Adrenal gland (tissue), 19 donors: ENCODE measurements at places on chromosomes 4 and X. TPM values are rescaled to one million over a fixed set of nuclear protein-coding genes. Genes with fewer than 3 reads are reported as not detected.

The ODAPH gene
- polyA plus RNA-seq: not detected

DNA sequence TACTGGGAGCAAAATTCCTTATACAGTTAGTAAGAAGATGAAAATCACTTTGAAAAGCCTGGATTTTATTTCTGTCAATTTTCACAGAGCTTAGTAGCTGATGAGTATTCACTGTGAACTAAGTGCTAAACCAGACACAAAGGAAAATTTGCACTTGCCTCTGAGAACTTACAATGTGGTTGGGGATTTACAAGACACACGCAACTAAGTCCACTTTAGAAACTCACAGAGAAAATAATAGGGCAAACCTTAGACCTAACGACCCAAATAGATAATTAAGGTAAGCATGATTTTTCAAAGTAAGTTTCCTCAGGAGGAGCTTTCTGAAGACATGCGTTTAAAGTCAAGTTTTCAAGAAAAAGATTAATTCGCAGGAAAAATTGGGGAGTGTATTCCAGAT lies 708.9 kb downstream of the ADGRL3 start:
- no peak for DNase-seq

The CPLX1 gene
- 6.3 TPM for polyA plus RNA-seq

- no peak for DNase-seq
Observed at GRCh38 chr4:143372093-143372915, 35.6 kb downstream of the GAB1 start.

DNA sequence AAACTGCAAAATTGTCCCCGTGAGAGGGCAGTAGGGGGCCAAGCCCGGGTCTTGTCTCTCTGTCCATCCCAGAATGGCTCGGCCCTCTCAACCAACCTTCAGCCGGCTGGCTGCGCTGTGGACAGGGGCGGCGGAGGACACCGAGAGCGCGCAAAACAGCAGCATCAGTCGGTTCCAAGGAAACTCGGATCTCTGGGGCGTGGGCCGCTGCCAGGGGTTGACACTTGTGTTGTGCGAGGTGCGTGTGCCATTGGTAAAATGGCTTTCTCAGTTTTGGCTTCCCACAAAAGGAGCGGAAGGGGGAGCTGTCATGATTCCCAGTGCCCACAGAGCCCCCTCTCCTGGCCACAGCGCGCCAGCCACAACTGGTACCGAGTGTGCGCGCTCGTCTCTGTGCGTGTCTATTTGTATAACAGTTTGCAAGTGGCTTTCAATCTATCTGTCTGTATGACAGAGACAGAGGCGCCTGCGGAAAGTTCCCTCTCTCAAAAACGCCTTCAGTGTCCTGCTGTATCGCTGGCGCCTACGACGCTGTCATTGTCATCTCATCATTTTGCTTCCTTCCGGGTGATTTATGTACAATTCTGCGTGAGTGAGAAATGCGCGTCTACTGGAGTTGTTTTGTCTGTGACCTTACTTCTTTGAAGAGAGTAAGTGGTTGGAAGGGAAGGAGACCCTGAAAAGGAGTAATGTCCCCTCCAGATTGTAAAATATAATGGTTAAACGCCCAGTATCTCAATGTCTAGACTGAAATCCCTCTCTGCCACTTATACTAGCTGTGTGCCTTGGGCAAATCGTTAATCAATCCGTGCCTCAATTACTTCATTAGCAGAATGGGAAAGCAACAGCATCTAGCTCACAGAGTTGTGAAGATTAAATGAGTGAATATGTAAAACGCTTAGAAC lies 1.8 kb downstream of the DKK2 start:
- no peak for DNase-seq

- DNase-seq: no peak
Observed at GRCh38 chr4:36812149-36812548, 432.4 kb upstream of the NWD2 start.

GRCh38 chrX:10414156-10414824 lies 206.1 kb downstream of the MID1 start:
- DNase-seq: no peak

The RWDD4 gene
- polyA plus RNA-seq: 27.1 TPM

The POLN gene
- 1.3 TPM for polyA plus RNA-seq

The PPEF2 gene
- polyA plus RNA-seq: not detected

DNA sequence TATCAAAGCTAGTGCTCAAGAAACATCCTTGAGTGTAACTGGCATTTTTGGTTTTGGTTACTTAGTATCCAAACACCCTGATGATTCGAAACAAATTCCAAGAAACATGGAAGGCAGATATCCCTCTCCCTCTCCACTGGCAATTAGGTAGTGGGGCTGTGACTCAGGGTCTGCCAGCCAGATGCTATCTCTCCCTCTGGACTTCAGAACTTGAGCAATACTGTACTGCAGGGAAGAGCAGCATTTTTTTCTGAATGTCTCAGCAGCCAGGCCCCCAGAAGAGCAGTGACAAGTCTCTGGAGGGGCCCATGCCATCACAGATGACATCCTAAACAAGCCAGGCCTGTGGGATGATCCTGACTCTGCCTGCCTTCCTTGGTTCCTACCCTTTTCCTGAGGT lies 37.3 kb upstream of the BCORL1 start:
- DNase-seq: no peak

- no peak for DNase-seq
Observed at GRCh38 chr4:57136281-57136680, 26.1 kb upstream of the IGFBP7 start.
